ENCODE measurements at places on chromosomes 13 and 19.

DNA sequence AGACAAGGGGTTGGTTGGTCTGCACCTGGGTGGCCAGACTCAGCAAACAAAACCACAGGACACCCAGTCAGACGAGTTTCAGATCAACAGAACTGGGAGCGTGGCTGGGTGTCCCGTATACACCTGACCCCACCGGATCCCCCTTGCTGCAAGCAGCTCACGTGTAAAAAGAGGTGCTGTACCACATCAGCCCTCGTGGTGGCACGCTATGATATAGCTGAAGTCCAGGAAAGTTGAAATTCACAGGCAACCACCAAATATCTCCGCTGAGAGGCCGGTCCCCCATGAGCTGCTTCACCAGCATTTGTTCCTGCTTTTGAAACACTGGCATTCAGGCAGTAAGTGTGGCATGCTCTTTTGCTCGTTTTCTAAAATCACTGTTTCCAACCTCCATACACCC, 92.3 kb downstream of the TUBA3C start:
- no peak for DNase-seq

DNA sequence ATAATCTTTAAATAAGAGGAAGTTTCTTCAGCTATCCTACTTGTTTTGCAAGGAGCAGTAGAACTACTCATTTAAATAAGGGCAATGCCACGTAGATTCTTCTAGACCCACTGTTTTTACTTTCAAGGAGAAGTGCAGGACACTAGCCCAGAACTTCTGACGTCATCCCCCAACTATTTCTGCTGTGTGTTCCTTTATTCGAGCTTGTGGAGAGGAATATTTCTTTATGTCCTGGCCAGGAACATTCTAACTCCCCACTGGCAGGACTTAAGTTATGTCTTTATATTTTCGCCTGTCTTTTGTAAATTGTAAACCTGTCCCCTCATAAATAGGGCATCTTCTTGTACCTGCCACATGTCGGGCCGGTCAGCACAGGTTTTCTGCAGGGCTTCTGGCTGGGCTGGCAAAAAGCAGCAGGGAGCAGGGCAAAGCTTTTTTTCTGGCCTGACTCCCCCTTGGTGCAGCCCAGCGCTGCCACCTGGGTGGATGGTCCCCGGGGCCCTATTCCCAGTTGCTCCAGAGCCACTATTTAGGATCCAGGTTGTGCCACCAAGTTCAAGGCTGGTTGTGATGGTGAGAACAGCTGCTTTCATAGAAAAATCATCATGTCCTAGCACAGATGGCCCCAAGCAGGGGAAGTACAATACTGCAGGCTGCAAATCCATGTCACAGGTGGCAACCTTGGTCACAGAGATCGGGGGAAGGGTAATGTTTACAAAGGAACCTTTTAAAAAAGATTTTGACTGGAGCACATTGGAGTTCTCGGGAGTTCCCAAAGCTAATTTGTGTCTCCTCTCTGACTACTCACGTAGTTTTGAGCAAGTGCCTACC, 1.8 kb downstream of the MBNL2 start:
- no peak for DNase-seq

DNA sequence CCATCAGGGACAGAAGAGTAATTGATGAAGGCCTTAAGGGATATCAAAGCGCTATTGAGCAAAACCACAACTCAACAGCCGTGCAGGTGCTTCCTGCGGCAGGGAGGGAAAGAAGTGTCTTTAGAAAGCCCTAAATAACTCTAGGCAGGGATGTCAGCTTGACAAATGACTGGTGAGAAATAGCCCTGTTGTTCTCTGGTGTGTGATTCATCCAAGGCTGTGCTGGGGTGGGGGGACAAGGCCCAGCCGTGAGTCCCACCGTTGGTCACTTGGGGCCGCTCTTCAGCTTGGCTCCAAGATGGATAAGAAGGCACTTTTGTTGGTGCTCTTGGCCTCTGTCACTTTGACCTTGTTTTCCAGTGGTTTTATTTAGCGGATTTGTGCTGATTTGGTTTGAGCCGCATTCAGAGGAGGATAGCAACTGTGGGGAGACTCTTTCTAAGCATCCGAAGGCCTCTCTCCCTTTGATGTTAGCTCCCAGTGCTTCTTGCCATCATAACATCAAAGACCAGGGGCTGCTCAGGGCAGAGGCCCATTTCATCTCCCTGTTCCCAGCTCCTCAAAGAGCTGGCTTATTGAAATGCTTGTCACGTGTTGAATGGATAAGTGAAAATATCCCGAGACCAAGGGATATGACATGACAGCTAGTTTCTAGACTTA, 130.3 kb upstream of the SERP2 start:
- DNase-seq: no peak

- DNase-seq: no peak
Measured at GRCh38 chr19:5805462-5806132, 730 bp downstream of the NRTN start.

- no peak for DNase-seq
Measured at GRCh38 chr13:107551521-107551920, 663.8 kb downstream of the LIG4 start.

DNA sequence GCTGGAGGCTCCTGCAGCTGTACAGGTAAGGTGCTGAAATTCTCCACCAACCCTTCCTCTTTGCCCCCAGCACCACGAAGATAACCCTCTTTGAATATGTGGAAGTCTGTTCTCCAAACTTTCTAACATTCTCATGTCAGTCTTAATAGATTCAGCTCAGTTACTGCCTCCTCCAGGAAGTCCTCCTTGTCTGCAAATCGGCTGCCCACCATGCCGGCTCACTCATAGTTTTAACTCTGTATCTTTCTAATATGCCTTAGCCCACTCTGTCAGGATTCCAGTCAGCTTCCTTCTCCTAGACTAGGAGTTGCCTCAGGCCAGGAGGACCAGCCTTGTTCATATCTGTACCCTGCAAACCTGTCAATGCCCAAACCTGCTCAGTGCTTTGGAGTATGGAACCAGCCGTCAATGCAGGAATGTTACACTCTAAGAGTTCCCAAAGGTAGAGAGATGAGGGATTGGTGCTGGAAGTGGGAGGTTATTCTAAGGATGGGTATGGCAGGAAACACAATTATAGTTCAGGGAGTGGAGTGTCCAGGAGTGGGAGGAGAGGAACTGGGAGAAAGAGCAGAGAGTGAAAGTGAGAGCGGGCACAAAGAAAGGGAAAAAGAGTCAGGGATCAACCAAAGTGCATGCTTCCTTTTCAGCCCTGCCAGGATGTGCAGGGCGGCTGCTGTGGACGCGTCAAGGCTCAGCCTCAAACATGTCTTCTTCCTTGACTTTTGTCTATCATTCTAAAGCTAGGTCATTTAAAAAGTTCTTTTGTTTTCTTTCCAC, 38.0 kb upstream of the ALOX5AP start:
- no peak for DNase-seq

GRCh38 chr19:4709440-4710280, 14.0 kb downstream of the DPP9 start:
- no peak for DNase-seq

DNA sequence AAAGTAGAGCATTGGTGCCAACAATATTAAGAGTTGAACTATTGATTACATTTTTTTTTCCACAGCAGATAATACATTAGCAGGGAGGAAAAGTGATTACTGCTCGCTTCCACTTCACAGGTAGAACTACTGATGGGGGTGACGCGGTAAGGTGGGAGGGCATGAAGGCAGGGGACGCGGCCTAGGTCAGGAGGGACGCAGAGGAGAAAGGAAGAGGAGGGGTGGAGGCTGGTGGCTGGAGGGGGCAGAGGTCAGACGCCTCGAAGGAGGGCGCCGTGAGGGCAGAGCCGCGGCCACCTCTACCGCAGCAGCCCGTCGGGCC, 287 bp upstream of the B3GLCT start:
- DNase-seq: no peak

DNA sequence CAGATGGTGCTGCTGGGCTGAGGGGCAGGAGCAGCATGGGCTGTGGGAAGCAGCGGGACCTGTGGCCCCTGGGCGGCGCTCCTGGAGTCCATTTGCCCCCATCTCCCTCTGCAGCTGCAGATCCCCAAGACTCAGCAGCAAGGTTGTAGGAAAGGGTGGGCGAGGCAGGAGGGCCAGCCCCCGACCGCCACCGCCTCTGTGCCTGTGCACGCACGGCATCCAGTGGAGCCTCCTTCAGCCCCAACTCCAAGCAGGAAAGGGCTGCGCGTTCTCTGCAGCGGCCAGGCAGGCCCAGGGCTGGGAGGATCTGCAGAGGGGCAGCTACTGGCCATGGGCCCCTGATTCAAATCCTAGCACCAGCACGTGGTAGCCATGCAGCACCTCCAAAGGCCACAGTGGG, 20.8 kb downstream of the DPF1 start:
- DNase-seq: no peak

DNA sequence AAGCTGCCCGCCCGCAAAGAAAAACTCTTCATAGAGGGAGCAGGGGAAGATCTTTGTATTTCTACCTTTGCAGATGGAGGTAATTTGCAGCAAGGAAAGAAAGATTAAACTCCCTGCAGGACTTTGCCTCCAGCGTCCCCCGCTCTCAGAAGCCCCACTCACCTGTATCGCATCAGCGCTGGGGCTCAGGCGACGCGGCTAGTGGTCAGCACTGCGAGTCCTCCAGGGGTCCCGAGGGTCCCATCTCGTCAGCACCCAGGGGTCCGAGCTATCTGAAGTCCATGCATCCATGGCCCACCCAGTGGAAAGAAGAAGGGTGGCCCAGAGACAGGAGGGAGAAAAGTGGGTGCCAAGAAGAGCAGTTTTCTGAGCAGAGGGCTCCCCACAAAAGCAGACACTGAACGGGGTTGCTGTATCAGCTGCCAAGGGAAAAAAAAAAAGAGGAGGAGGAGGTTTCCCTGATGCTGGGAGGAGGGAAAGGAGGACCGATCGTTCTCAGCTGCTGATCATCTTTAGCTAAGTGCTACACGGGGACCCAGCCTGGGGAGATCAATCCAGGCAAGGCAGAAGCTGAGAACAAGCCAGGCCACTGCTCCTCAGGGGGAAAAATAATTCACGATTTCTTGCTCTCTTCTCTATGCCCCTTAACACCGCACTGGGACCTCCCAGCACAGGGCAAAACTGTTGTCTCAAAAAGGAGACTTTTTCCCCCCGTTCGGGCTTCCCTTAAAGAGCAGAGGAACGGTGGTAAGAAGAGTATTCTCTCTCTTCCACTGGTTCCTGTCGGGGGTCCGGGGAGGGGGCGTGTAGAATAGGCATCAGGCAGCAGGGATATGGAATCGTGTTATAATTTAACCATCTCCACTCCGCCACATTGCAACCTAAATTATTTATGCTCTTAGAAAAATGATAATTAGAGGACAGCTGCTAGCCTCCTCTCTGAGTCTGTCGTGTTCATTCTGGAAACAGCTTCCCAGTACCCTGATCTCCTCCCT, 117.7 kb upstream of the CACNA1A start:
- DNase-seq: no peak

DNA sequence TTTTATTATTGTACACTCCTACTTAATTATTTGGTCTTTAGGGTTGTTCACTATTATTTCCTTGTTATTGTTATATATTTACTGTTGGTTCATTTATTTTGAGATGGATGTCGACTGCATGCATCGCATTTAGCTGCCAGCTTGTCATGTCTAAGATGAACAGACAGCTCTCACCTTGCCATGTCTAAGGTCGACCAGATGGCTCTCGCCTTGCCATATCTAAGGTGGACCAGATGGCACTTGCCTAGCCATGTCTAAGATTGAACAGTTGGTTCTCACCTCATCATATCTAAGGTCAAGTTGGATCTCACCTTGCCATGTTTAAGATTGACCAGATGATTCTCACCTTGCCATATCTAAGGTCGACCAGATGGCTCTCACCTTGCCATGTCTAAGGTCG, 1440.9 kb downstream of the UQCRFS1 start:
- no peak for DNase-seq

Data from omental fat pad (tissue), 4 donors.